ENCODE measurements at places on chromosomes 13 and 19.

- no peak for DNase-seq
Measured at GRCh38 chr19:8577741-8578140, 499 bp upstream of the MYO1F start.

DNA sequence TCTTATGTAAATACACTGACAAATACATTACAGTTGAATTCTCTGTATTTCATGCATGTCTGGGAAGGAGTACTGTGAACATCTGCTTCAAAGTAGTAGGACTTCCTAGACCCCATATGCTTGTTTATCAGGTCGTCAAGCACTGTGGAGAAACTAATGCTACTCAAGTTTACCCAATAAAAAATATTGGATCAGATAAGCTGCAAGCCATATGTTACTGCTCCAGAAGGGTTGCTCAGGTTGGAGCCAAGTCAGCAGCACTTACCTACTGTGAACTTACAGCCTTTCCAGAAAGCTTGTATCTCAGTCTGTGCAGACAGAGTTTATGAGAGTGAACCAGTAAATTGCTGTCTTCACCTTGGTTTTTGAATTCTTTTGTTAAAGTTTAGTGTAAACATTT is 36.2 kb downstream of the SLAIN1 start:
- no peak for DNase-seq

GRCh38 chr13:43331672-43332071 is 308.3 kb downstream of the DNAJC15 start:
- DNase-seq, result no peak

DNA sequence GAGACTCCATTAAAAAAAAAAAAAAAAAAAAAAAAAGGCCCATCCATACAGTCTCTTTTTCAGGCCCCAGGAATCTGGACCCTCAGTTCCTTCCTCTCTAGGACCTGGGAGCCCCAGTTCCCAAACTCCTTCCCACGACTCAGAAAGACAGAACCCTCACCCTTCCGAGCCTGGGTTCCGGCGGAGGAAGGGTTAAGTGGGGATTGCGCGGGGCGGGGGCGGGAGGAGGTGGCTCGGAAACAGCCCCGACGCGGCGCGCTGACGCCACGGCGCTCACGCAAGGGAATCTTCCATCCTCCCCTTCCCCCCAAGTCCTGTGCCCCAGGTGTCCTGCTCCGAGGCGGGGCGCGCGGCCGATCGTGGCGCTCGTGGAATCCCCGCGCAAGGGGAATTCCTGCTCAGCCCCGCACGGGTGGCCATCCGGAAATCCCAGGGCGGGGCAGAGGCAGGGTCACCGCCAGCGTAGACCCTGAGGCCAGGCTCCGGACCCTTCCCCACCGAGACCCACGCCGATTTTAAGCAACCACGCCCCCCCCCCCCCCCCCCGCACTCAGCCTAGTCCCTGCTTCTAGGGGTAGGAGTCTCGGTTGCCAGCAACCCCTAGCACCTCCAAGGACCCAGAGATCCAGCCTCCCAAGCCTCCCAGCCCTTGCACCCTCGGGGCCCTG is 659 bp downstream of the NFKBID start:
- DNase-seq, result peak; percentile 88

GRCh38 chr19:57171551-57172081 is 4.3 kb upstream of the DUXA start:
- no peak for DNase-seq

DNA sequence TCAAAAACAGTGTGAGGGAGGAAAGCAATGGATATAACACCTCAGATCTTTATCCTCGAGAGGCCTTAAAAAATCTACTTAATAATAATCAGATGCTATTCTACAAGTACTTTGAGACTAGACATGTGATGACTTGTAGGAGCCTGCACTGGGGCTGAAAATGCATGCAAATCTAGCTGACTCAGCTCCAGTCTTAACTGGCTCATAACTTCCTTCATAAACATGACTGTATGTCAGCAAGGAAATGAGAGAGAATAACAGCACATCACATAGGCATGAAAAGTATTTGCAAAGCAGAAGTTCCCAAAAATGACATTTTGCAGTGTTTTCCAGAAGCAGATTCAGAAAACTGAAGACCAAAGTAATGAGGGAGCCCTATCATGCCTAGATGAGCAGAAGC is 38.1 kb downstream of the PSG5 start:
- DNase-seq, result no peak
